ENCODE measurements at places on chromosomes 13 and 19. TPM values are rescaled to one million over a fixed set of nuclear protein-coding genes. Genes with fewer than 3 reads are reported as not detected.

The JAK3 gene
- total RNA-seq, result 1.3 TPM

The IZUMO4 gene
- total RNA-seq, result 5.6 TPM

The ATP1A3 gene
- 22.9 TPM for total RNA-seq

The SLC17A7 gene
- 0.23 TPM for total RNA-seq

The RASIP1 gene
- 1.0 TPM for total RNA-seq

The BRME1 gene
- total RNA-seq, result 15.1 TPM

The BBC3 gene
- 6.1 TPM for total RNA-seq

The F10 gene
- 1.0 TPM for total RNA-seq

The B3GNT3 gene
- total RNA-seq, result not detected

The GRIK5 gene
- 3.8 TPM for total RNA-seq

The ODAD3 gene
- total RNA-seq, result 3.1 TPM

The ELANE gene
- not detected for total RNA-seq

The WDR88 gene
- total RNA-seq, result not detected

The PPP1R13L gene
- 8.2 TPM for total RNA-seq

The MCEMP1 gene
- not detected for total RNA-seq

The SPTBN4 gene
- 0.40 TPM for total RNA-seq

The FGF22 gene
- total RNA-seq, result 0.84 TPM

The PCDH20 gene
- total RNA-seq, result 0.18 TPM

The PDE4C gene
- total RNA-seq, result 0.09 TPM

The PIBF1 gene
- total RNA-seq, result 24.7 TPM

The KANK3 gene
- total RNA-seq, result 0.66 TPM

The ZNF575 gene
- 0.72 TPM for total RNA-seq

The QPCTL gene
- 11.8 TPM for total RNA-seq

The SH2D3A gene
- total RNA-seq, result not detected

The KIR3DL2 gene
- not detected for total RNA-seq

The EXOC3L2 gene
- total RNA-seq, result 1.1 TPM

The ERICH4 gene
- total RNA-seq, result not detected

Data from neural crest cell (in vitro differentiated cells).